Ascending aorta (tissue), 2 donors: ENCODE measurements at places on chromosomes 6 and 20.
A peak's percentile ranks its signal among the peaks of the same experiment; 100 is the strongest.

GRCh38 chr20:49214571-49214970 is 4.6 kb upstream of the DDX27 start:
- DNase-seq: no peak

- peak; percentile 72 for DNase-seq
These were observed 105.6 kb downstream of the PREX1 start for GRCh38 chr20:48722002-48722731.

GRCh38 chr6:104574135-104574750 is 285.5 kb downstream of the HACE1 start:
- no peak for DNase-seq

- DNase-seq: no peak
These were observed 459.6 kb downstream of the FRK start for GRCh38 chr6:115601064-115601463.

- DNase-seq: no peak
These were observed 320.2 kb upstream of the POU3F2 start for GRCh38 chr6:98514073-98514720.

GRCh38 chr6:65557224-65557623 is 149.8 kb downstream of the EYS start:
- no peak for DNase-seq

- no peak for DNase-seq
These were observed 15.2 kb upstream of the MCCD1 start for GRCh38 chr6:31513456-31514165.

GRCh38 chr6:3258720-3259490 is at the start of gene PSMG4:
TSS of gene PSMG4 (plus strand) at chr6:3258947. CDS start at chr6:3259023, 76 bp downstream.
- DNase-seq: peak; percentile 65

- no peak for DNase-seq
These were observed 14.6 kb upstream of the MTCL3 start for GRCh38 chr6:127533736-127534135.

GRCh38 chr6:111580826-111581505 is 24.7 kb downstream of the TRAF3IP2 start:
- no peak for DNase-seq

DNA sequence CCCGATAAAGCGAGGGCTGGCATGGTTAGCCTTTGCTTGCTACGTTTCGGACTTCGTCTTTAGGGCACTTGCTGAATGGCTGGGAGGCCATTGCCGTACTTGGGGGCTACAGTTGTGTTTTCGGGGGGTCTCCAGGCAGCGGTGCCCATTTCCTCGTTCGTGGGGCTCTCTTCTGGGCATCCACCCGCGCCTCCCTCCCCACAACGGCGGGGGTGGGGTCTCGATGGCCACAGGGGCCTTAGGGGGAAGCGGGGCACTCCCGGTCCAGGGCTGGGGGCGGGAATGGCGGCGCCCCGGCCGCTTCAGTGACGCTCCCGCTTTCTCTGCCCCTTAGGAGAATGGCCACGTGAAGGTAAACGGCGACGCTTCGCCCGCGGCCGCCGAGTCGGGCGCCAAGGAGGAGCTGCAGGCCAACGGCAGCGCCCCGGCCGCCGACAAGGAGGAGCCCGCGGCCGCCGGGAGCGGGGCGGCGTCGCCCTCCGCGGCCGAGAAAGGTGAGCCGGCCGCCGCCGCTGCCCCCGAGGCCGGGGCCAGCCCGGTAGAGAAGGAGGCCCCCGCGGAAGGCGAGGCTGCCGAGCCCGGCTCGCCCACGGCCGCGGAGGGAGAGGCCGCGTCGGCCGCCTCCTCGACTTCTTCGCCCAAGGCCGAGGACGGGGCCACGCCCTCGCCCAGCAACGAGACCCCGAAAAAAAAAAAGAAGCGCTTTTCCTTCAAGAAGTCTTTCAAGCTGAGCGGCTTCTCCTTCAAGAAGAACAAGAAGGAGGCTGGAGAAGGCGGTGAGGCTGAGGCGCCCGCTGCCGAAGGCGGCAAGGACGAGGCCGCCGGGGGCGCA is 2.4 kb downstream of the MARCKS start:
- no peak for DNase-seq

GRCh38 chr6:134005800-134006199 is 46.6 kb downstream of the SLC2A12 start:
- DNase-seq: no peak

- DNase-seq: no peak
These were observed 59.3 kb upstream of the STMND1 start for GRCh38 chr6:17042422-17043147.

- no peak for DNase-seq
These were observed 274.2 kb downstream of the CDH26 start for GRCh38 chr20:60232380-60232779.

DNA sequence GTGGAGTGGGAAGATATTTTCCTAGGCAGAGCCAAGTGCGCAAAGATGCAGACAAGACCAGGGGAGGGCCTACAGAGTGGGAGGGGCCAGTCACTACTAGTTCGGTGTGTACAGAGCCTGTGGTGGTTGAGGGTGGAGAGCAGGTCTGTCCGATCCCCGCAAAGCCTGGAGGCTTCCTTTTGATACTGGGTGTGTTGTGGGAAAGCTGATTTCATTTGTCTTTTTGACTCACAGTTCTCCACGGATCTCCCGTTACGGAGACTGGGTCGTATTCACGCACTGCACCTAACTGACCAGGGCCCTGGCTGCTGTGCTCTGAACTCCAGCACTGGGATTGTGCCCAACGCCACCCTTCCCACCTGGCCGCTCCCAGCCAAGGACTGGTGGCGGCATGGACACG is 1.4 kb upstream of the TIAM2 start:
- DNase-seq: no peak

- no peak for DNase-seq
These were observed 125.7 kb downstream of the SLC23A2 start for GRCh38 chr20:4875578-4876067.

DNA sequence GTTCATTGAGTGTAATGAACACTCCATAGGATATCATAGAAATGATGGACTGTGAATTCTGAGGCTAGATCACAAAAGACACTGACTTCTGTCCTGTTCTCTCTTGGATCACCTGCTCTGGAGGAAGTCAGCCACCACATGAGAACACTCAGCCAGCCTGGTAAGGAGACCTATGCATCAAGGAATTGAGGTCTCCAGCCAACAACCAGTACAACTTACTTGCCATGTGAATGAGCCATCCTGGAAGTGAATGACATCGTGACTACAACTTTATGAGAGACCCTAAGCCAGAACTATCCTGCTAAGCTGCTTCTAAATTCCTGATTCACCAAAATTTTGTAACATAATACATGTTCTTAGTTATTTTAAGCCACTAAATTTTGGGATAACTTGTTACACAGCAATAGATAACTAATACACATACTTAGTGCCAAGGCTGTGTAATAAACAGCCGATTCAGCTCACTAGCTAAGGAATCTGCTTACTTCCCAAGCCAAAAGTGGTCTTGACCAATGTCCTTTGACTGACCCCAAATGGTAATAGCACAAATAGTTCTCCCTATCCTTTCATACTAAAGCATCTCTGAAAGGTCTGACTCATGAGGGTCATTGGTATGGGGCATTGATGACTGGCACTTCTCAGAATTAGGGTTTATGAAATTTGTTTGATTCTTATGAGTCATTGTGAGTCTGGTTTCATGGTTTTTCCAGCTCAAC is 6.9 kb upstream of the CTNNBL1 start:
- no peak for DNase-seq

DNA sequence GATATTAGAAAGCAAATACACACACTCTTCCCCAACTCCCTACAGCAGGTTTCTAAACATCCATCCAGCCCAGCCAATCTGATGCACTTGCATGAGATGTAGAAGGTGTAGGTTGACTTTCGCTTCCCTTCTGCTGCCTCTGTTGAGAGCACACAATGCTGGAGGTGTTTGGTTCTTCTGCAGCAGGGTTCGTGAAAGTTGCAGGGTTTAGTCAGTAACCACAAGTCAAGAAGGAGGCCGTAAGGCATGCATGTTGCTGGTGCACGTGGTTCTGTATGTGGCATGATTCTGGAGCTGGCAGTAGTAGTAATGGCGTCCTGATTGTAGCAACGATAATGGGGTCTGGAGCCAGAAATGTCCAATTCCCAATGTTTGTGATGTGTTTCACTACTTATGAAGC is 53.0 kb downstream of the DEK start:
- no peak for DNase-seq

DNA sequence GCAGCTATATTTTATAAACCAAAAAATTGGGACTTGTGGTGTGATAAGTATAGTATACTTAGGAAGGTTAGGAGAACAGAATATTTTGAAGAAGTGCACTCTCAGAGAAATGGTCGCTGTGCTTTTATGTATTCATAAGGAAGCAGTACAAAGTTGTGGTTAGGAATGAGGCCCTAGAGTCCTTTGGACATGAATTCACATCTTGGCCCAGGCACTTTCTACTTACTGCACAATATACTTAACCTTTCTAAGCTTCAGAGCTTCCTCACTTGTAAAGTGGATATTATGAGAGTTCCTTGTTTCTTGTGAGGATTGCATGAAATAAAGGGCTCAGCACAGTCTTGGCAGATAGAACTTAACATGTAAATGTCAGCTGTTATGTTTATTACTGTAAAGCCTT is 21.0 kb upstream of the SERINC3 start:
- DNase-seq: no peak

DNA sequence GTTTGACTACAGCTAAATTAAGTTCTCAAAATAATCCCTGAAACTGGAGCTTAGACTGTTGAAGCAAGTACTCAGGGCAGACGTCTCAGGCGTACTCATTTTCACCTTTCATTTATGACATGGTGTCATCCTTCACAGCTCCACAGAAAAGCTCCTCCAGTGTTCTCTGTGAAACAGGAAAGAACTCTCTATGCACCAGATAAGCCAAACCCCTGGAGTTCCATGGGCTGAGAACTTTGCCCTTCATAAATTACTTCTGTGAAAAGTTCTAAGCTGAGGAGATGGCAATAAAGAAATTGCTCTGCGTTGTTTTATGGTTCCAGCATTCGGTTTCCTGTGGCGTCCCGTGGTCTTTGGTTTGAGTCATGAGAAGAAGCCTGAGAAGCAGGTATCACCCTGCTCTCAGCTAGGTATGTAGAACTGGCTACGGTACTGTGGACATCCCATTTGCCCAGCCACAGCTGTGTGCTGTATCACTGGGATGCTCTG is 20.2 kb upstream of the RREB1 start:
- no peak for DNase-seq

DNA sequence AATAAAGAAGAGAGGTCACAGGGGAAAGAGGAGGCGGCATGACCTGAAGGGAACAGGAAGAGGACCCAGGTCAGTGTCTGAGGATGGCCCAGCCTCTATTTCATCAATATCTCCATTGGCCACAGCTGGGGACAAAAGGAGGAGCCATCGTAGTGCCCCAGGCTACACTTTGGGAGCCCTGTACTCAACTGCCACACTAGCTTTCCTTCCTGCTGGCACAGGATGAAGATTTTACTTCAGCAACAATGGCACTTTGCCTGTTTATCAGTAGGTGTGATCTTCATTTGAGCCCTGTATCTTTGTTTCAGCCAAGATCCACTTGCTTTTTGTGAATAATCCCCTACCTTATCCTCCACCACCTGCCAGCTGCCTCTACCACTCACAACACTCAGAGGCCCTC is 35.4 kb upstream of the RCAN2 start:
- no peak for DNase-seq

- no peak for DNase-seq
These were observed 16.2 kb upstream of the CDYL start for GRCh38 chr6:4759997-4760396.

- no peak for DNase-seq
These were observed 673.7 kb downstream of the HTR1B start for GRCh38 chr6:76789580-76789979.

DNA sequence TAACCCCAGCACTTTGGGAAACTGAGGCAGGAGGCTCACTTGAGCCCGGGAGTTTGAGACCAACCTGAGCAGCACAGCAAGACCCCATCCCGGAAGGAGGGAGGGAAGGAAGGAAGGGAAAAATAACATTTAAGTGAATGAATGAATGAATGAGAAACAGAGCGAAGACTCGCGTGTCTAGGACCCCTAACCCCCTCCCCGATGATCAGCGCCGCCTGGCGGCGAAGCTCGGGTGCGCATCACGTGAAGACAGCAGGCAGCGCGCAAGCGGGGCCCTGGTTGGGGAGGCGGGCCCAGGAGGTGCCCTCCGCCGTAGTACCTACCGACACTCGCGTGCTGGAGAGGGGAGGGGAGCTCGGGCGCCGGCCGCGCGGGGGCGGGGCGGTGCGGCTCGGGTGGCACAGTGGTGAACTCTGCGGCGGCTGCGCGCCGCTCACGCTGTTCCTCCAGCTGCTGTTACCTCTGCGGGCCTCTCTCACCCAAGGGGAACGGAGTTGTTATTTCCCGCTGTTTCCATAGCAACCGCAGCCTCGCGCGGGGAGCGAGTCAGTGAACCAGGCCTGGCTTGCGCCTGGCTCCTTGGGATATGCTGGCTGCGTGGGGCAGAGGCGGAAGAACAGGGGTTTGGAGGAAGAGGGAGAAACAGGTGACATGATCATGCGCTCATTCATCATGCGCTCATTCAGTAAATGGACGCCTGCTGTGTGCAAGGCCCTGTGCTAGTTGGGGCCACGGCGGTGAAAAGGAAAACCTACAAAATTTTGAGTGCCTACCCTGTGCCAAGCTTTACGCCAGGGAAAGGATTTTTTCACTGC is 2.0 kb upstream of the DCDC2 start:
- peak; percentile 74 for DNase-seq

- DNase-seq: no peak
These were observed 230.1 kb upstream of the SUPT3H start for GRCh38 chr6:45607798-45608197.

- DNase-seq: no peak
These were observed 72.4 kb downstream of the TRDN start for GRCh38 chr6:123564361-123564760.

DNA sequence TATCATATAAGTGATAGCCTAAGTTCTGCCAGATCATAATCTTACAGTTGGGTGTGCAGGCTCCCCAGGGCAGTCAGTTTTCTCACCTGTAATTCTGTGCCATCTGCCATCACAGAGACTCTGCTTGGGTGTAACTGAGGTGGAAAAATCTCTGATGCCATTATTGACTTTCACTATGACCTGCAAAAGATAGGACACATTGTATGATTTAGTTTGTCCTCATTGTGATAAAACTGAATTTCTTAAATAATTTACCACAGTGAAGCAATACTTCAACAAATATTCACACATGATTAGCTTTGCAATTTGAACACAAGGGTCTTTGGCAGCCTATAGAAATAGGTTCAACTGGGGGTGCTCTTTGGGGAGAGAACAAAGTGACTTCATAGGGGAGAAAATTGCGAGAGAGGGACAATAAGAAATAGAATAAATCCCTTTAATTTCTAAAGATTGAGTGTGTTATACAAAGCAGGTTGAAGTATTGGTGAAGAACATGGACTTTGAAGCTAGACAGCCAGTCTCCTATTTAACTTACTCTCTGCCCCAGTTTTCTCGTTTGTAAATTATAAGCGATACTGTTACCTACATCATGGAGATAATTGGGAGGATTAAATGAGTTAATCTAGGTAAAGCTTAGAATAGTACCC is 27.3 kb downstream of the FAM229B start:
- DNase-seq: no peak

- no peak for DNase-seq
These were observed 406.3 kb downstream of the TAF4 start for GRCh38 chr20:61659246-61659993.

GRCh38 chr6:32932132-32932868 is 8.5 kb downstream of the HLA-DMB start:
- no peak for DNase-seq
